ENCODE measurements at places on chromosomes 2 and 18. TPM values are rescaled to one million over a fixed set of nuclear protein-coding genes. Genes with fewer than 3 reads are reported as not detected.

Gene HES6
- 11.3 TPM for polyA plus RNA-seq

Gene TGFA
- polyA plus RNA-seq: 1.1 TPM

DNA sequence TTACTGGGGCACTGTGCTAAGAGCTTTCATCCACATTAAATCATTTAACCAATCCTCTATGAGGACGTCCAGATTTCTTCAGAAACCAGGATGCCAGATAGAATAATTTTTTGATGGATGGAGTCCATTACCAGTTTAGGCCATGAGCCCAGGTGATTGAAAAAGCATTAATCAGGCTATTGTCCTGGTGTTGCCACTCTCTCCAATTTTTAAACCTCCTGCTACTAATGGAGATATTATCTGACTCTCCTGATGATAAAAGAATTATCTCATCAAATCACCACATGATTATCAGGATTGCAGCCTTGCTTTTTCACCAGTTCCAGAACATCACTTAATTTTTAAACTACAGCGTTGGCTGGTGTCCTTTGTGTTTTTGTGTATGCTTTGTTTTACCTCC is 402.2 kb downstream of the CLIP4 start:
- DNase-seq: no peak

Gene TMEM163
- polyA plus RNA-seq: 0.67 TPM

- no peak for DNase-seq
These were observed 55.0 kb downstream of the KIF1A start for GRCh38 chr2:240765007-240765406.

- DNase-seq: no peak
These were observed 163.6 kb upstream of the ZNF516 start for GRCh38 chr18:76658627-76659026.

DNA sequence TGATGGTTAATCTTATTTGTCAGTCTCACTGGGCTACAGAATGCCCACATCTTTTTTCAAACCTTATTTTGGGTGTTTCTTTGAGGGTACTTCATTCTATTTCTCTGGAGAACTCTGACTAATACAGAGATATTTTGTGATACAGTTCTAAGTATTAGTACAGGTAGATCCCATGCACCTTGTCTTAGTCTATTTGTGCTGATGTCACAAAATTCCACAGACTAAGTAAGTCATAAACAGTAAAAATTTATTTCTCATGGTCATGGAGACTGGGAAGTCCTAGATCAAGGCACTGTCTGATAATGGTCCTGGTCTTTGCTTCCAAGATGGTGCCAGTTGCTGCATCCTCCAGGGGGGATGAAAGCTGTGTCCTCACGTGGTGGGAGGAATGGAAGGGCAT is 68.6 kb upstream of the EPHA4 start:
- no peak for DNase-seq

DNA sequence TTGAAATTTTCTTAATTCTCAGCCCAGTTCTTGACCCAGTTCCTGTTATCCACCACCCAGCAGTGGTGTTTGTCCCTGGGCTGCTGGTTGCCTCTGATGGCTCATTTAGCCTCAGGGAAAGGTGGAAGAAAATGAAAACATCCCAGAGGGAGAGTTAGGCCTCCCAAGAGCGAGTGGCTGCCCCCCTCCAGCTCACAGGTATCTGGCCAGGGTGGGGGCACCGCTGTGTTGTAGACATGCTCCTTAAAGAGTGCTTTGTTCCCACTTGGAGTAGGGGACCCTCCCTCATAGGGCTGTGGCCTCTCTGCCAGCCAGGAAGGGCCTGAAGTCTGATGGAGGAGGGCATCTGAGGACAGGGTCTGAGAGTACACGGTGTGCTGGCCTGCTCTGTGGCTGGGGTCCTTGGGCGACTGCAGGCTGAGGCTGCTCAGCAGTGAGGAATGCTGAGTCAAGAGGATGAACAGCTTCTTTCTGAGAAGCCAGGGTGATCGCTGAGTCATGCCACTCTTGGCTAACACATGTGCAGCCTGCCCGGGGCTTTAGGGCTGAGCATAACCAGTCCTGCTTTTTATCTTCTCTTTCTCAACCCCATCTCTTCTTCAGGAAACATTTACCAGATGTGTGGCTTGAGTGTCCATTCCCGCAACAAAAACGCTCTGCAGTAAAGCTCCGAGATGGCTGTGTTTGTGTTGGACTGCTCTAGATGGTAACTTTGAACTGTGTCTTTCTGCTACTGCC is 72.3 kb downstream of the IL1R2 start:
- DNase-seq: peak; percentile 85

- DNase-seq: no peak
These were observed 270.7 kb downstream of the HRH4 start for GRCh38 chr18:24731158-24731557.

DNA sequence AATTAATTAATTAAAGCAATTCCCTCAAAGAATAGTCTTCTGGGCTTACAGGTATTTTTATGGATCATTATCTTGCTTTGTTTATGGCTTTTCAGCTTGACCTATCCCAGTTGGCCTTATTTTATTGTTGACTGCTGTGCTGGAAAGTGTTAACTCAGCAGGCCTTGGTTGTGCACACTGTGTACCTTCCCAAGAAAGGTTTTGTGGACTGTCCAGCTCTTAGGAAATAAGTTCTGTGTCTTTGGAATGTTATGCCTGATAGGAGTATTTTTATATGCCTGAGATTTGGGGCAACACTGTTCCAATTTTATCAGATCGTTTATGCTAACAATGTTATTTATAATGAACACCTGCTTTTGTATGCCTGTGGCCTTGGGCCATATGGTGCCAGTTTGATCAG is 671.9 kb upstream of the ZNF804A start:
- DNase-seq: no peak

DNA sequence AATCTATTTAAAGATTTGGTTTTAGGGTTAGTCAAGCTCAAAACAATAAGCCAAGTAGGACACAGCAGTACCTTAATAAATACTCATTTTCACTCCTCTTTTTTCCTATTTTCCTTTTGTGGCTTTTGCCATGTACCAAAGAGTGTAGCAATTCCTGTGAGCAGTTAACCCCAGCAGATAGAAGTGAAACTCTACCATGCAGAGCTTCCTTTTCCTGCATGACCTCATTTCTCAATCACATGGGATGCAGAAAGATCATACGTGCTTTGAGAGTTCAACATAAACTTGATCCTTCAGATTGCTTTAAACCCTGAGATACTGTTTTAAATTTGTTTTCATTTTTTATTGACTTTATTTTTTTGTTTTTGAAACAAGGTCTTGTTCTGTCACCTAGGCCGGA is 99.1 kb upstream of the ARHGAP15 start:
- no peak for DNase-seq

GRCh38 chr2:212595036-212595654 is 56.5 kb upstream of the ERBB4 start:
- no peak for DNase-seq

- no peak for DNase-seq
These were observed 292.5 kb downstream of the MTX2 start for GRCh38 chr2:176561706-176562105.

DNA sequence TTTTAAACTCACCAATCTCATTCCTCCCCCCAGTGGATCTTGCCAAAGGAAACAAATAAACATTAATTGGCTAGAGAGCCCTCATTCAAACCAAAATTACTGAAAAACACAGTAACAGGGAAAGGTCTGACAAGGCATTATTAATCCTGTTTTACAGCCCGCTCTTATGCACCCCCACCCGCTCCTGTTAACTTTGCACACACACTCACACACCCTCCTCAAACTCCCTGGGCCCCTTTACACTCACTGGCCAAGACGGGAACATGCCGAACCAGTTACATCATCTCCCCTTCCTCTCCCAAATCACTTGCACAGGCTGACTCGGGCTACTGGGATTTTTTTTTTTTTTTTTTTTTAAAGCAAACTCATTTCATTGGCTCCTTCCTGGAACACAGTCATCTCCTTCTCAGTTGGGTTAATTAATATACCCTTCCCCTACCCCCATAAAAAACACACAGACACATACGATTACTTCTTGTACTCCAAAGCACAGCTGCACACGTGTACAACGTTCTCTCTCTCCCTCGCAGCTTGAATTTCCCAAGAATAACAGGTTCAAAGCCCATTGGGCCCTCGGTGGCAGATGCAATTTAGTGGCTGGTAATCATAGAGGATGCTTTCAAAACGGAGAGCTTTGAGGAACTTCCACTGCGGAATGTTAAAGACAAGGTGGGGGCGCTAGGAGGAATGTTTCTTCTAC is 31.8 kb downstream of the KLF7 start:
- DNase-seq: peak; percentile 95

Gene ILKAP
- polyA plus RNA-seq: 45.1 TPM

GRCh38 chr2:207332480-207333212 is 166.9 kb upstream of the KLF7 start:
- DNase-seq: no peak

Gene DQX1
- not detected for polyA plus RNA-seq

Gene SULT1C4
- polyA plus RNA-seq: 25.2 TPM

- no peak for DNase-seq
These were observed 192.6 kb downstream of the CD226 start for GRCh38 chr18:69755041-69755440.

- DNase-seq: no peak
These were observed 28.1 kb upstream of the SPP2 start for GRCh38 chr2:234022424-234022823.

Gene SIX3
- polyA plus RNA-seq: not detected

DNA sequence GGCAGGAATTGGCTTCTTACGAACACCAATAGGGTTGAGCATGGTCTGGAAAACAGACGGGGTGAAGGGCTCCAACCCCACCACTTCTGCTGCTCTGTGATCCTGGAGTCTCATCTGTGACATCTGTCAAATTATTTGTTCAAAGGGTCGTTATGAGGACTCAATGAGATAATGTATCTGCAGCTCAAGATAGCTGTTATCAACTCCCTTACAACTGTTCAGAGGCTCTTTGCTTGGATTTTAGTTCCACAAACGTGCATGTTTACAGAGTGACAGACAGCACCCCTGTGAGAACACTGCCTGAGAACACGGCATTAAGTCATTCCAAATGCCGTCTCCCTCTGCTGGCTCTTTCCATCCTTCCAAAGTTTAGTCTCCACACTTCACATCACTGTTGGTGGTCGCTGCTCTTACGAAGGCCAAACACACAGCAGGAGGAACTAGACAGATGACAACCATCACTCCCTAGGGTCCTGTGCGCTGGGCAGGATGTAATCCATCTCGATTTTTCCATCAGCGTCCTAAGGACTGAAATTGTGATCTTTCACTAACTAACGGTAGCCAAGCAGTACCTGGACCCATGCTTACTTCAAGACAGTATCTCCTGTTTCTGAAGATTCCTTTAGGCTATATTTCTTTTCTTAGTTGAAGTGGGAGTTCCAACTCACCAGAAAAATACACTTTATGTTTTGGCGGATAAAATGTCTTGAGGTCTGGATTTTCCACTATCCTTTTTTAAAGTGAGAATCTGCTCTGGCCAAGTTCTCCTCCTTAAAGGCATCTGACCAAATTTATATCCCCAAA is 220.3 kb downstream of the ANAPC1 start:
- peak; percentile 94 for DNase-seq

GRCh38 chr2:39127973-39128372 is 7.1 kb upstream of the SOS1 start:
- DNase-seq: peak; percentile 30

DNA sequence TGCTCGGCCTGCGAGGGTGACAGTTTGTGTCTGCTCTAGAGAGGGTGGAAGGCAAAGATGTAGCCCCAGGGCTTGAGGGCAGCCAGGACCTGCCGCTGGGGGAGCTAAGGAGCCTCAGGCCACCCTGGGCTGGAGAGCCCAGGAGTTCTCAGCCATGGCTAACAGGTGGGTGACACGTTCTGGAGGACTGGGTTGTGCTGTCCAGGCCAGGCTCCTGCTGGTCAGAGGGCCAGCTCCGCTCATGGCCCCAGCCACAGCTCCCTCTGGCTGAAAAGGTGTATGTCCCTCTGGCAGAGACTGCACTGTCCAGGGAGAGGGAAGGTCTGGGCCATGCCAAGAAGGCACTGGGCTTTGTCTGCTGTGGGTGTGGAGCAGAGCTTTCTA is 19.2 kb downstream of the TMEM185B start:
- DNase-seq: no peak

GRCh38 chr2:85419009-85419675 is 628 bp downstream of the SH2D6 start:
- no peak for DNase-seq

DNA sequence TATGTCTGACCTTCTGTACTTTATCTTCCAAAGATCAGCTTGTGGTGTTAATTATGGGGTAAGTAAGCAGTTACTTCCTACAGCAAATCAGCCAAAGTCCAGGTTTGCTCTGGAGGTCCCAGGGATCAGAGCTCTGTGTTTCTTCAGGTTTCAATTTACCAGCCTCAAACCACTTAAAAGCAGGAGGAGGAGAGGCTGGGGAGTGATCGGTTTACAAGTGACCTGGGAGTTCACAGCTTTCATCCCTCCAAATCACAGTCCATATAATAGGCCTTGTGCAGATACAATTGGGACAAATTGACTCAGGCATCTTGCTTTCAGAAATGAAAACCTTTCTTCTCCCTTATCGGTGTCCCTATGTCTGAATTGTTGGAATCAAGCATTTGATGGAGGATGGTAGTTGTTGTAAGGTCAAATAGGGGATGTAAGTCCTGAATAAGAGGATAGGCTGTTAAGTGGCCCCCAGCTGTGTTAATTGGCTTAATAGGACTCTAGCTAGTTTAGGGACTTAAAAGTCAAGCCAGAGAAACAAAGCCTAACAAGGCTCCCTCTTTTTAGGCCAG is 188.0 kb upstream of the NT5C1B start:
- no peak for DNase-seq

Gene DOCK10
- 15.3 TPM for polyA plus RNA-seq

Gene HOXD11
- polyA plus RNA-seq: not detected

Gene SCN3A
- polyA plus RNA-seq: 1.4 TPM

Gene TTN
- 178 TPM for polyA plus RNA-seq

Gene ZNF892
- 1.8 TPM for polyA plus RNA-seq

Gene RFX8
- 2.5 TPM for polyA plus RNA-seq

DNA sequence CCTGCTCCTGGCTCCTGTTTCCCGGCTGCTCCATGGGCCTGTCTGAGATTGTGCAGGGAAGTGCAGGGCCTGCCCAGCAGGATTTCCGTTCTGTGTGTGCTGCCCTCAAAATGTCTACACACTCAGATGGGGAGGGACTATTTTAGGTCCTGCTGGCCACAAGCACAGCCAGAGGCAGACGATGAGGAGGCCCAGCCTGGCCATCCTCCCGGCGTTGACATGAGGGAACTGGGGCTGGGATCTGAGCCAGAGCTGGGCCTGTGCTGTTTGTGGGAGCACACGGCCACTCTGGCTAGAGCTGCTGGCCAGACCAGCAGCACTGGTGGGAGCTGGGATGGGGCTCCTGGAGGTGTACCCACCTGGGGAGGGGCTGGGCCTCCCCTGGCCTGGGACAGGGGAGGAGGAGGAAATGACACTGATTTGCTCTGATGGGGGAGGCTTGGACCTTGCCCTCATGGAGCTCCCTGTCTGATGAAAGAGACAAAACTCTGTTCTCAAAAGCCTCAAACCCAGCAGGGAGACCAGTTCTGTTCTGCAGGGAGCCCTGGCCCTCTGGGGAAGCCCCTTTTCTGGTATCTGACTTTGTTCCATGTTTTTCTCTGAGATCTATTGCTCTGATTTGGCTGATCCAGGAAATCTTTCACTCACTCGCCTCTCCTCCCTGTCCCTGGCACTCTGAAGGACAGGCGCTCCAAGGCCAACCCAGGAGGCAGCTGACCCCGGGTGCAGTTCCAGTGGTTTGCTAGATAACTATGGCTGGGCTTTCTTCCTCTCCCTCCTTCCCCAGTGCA is 161.8 kb downstream of the DYSF start:
- peak; percentile 30 for DNase-seq

- no peak for DNase-seq
These were observed 40.4 kb upstream of the GATA6 start for GRCh38 chr18:22128954-22129353.

Data from muscle of back (tissue), 13 donors.